ENCODE measurements at places on chromosomes 13 and 19.

DNA sequence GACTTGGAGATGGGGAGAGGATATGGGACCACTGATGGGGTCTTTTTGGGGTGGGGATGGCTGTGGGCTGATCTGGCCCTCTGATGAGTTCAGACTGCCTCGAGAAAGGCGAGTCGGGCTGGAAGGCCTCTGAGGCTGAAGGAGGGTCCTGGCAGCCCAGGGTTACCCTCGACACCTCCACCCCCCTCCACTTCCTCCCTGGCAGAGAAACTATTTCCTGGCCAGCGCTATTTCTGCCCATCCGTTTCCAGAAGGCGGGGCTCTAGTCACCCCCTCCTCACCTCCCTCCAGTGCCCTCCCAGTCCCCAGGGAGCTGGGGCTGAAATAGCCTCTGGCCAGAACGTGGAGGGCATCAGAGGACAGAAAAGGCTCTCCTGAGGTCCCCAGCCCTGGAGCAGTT, 9.7 kb downstream of the EXOC3L2 start:
- DNase-seq = no peak

DNA sequence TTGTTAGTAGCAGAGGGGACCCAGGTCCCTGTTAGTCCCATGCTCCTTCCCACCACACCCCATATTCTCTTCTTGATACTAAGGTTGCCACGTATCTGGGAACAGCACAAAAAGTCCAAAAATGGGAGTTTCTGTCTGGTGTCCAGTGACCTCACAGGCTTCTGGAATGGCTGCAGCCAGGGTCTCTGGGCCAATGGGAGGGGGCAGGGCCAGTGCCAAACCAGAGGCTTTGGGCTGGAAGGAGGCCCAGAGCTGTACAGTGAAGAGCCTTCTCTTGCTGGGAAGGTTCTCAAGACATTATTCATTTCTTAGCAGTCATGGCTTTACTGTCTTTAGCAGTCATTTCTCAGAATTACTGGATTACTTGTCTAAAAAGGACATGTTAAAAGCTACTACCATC, 119.2 kb downstream of the FRY start:
- no peak for DNase-seq

GRCh38 chr19:11378319-11379189, 4.1 kb downstream of the SWSAP1 start:
- no peak for DNase-seq

- DNase-seq = no peak
These were observed 38.8 kb downstream of the SHISA2 start for GRCh38 chr13:26012995-26013394.

DNA sequence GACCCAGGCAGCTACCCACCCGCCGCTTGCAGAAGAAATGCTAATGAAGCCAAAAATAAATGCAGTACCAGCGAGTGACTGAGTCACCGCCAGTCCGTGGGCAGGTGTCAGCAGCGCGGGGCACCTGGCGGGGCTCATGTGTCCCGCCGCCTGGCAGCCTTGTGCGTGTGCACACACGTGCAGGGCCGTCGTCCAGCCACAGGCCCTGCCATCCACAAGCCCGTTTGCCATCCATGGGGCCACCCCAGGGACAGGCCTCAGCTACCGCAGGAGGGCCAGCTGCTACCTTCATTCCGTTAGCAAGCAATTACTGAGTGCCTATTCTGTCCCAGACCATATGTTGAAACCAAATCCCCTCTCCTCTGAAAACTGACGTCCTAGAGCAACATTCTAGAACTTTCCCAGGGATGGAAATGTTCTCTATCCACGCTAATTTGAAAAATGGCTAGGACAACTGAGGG, 20.5 kb downstream of the NCAN start:
- DNase-seq = no peak

DNA sequence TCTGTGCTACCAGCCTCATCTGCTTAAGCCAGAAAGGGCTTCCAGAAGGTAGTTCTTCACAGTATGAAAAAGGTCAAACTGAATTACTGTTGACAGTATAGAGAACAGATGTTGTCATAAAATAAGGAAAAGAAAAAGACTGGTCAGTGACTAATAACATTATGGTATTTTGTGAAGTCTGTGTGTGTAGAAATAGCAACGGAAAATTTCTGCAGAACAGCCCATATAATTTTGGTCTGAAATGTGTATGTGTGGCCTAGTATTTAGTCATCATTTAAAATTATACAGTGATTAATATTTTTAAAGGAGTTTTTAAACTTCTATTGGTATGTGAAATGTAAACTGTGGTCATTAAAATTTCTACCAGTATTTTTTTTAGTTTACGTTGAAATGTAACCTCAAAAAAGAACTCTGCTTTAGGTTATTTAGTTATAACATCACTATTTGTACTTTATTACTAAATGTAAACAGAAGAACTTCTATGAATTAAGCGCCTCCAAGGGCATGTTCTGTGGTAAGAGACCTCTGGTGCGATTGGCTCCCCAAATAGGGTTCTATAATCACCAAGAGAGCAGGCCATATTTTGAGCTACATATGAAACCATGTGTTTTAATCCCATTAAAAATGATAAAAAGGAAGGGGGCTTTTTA, 3.3 kb upstream of the GPR183 start:
- no peak for DNase-seq

GRCh38 chr19:661427-662196, 1.4 kb downstream of the RNF126 start:
- no peak for DNase-seq

DNA sequence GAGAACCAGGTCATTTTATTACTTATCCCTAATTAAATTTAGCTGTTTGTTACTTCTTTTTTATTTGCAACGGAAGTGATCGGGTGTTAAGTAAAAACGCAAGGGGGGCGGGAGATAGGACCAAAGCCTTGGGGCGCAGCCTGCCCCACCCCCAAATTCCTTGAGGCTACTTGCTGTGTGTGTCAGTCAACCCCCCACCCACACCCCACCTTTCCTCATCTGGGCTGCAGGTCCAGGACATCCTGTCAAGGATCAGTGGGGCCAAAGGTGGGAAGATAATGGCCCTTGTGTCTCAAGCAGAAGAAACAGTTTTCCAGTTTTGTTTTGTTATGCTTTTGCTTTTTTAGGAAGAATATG, 1.2 kb upstream of the FOXO1 start:
- no peak for DNase-seq

GRCh38 chr19:29389495-29389894, 136.3 kb upstream of the VSTM2B start:
- no peak for DNase-seq

- DNase-seq = no peak
These were observed 4.5 kb upstream of the ADGRE2 start for GRCh38 chr19:14782626-14783409.

DNA sequence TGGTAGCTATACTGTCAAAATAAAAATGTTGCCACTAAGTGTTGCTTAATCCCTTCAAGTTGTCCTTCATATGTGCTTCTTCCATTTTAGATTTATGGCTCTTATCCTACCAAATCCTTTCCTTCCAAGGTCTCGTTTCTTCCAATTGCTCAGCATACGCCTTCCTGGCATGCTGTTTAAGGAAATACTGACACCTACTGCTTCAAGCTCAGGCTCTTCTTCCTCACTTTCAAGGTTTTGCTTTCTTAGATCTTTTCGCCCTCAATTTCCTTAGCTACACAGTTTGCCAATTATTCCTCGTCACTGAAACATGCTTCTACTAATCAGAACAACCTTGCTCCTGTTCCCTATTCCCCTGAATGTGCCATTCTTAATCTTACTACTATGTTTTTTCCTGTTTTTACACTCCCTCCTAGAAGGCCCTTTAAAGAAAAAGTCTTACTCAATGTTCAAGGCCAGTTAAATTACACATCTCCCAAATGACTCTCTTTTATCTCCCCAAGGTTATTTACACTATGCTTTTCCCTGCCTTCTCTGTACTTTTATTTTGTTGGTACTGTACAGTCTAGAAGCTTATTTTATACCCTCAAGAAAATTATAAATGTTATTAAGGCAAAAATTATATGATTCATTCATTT, 343.1 kb downstream of the MZT1 start:
- no peak for DNase-seq

DNA sequence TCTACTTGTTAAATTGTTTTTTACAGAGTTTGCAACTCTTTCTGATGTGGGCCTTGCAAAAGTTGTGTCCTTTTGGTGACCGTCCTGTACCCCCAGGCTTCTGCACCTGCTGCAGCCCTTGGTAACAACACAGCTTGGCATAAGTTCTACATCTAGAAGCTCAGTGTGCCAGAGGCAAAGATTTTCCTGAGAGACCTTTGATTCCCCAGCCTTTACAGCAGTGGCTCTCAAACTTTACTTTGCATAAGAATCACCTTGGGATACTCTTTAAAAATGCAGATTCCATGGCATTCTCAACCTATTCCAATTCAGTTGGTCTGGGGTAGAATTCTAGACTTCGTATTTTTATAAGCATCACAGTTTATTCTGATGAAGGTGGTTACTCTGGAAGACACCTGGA, 260.9 kb downstream of the DCT start:
- no peak for DNase-seq

GRCh38 chr13:62626771-62627170, 1211.1 kb upstream of the PCDH20 start:
- DNase-seq = no peak

DNA sequence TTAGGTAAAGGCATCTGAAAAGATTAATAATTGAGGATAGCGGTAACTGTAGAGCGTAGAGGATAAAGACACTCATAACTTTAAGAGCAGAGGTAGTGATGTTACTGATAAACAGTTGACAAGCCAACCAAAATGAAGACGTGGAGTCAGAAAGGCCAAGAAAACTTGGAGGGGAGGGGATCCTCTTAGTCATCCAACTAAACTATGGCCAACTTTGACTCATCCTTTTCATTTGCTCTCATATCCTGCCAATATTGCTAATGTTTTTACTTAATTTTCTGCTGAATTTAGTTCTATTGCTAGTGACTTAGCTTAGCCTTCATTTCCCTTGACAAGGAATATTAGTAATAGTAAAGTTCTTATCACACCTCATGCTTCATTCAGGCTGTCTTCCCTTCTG, 13.4 kb downstream of the ITGBL1 start:
- no peak for DNase-seq

GRCh38 chr19:49106648-49107135, 7.5 kb upstream of the LIN7B start:
- DNase-seq = no peak

DNA sequence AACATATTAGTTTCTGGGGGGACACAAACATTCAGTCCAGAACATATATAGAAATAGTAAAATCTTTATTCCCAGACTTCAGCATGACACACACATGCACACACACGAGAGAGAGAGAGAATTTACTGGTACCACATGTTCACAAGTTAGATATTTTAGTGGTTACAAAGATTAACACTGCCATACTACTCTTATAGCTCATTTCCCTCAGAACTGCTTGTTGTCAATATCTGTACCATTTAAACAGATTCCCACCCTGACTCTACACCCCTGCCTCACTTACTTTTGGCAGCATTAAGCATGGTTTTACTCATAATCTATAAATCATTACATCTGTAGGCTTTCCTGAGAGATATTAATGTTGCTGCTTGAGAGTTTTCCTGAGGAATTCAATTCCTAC, 524.7 kb upstream of the HTR2A start:
- DNase-seq = no peak

DNA sequence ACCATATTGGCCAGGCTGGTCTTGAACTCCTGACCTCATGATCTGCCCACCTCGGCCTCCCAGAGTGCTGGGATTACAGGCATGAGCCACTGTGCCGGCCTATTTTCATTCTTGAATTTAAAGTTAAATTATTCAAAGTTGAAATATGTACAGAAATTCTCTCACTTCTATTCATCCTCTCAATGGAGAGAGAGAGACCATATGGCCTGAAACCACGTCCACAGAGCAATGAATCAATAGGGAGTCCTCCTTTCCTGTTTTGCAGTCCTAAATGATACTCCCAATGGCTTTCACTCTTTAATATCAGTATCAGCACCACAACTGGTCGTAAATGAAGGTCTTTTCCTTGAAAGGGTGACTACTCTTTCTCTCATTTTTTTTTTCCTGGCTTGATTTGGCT, 30.5 kb upstream of the KCTD4 start:
- DNase-seq = no peak

GRCh38 chr13:108003626-108004025, 211.7 kb downstream of the LIG4 start:
- no peak for DNase-seq

- DNase-seq = no peak
These were observed 16.7 kb upstream of the GALP start for GRCh38 chr19:56159009-56159559.

DNA sequence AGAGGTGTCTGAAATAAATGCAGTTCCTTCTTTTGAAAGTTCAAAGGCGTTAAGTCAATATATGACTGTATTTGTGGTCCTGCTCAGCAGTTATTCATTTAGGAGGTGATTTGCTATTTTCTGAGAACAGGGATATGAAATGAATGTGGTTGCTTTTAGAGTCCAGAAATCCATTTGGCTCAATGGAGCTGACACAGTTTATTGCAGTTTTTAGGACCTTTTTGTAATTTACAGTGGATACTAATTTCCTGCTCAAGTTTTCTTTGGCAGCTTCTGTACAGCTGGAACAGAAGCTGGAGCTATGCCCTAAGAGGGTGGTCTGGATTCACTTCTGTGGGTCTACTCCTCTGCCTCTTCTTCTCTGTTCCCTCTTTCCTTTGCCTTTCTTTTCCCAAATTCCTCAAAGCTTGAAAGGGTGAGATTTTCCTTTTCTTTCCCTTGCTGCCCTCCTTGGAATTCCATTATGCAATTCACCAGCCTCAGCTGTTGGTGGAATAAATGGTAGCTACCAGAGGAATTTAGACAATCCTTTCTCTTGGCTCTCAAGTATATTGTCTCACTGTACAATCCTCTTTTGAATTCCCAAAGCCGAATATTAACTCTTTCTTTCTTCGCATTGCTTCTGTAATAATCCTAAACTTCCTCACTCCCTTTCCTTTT, 39.9 kb downstream of the ITGBL1 start:
- DNase-seq = no peak

GRCh38 chr13:99246100-99246499, 12.1 kb downstream of the GPR18 start:
- DNase-seq = no peak

DNA sequence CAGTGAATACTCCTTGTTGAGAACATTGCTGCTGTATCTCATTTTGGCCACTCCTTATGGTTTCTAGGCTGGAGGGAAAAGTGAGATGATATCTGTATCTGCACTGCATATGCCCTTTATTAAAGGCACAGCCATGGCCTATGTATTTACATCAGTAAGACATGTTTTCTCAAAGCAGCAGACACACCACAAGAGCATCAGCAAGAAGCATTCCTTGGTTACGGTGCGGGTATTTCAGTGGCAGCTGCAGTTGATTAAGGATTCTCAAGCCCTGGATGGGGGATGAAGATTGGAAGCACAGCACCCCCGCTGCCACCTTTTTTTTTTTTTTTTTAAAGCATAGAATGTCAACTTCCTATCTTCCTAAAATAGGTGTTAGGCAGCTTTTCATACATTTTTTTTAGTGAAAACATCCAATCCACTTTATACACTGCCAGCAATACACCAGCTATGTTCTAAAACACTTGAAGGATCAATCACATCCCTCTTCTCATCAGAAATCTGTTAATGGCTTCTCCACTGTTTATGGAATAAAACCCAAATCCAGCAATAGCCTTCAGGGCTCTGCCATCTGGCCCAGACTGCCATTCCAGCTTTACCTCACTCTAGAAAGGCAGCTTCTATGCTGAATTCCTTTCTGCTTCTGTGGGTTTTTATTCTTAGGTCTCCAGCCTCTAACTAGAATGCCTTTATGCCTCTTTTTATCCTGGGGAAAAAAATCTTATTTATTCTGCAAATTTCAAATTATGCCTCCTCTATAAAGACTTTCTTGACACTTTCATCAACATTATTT, 331.0 kb downstream of the DNAJC15 start:
- DNase-seq = no peak

- no peak for DNase-seq
These were observed 36.7 kb downstream of the MBNL2 start for GRCh38 chr13:97258801-97259200.

- DNase-seq = no peak
These were observed 12.7 kb downstream of the ZAR1L start for GRCh38 chr13:32302461-32302860.
